ENCODE measurements at places on chromosomes 1 and 21.

DNA sequence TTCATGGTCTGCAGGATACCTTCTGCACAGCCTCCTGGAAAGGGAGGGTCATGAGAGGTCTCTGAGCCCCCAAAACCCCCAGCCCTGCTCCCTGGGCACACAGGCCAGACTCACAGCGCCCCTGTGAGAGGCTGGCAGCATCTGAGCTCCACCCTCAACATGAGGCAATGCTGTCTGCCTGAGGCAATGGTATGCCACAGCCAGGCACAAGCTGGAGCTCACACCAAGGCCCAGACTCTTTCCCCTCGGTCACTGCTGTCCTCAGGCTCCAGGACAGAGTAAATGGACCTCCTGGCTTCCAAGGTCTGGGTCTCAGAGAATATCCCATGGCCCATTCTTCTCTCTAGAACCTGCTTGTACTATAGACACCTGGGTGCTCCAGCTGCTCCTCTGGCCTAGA is 17.2 kb downstream of the MEF2D start:
- no peak for DNase-seq

DNA sequence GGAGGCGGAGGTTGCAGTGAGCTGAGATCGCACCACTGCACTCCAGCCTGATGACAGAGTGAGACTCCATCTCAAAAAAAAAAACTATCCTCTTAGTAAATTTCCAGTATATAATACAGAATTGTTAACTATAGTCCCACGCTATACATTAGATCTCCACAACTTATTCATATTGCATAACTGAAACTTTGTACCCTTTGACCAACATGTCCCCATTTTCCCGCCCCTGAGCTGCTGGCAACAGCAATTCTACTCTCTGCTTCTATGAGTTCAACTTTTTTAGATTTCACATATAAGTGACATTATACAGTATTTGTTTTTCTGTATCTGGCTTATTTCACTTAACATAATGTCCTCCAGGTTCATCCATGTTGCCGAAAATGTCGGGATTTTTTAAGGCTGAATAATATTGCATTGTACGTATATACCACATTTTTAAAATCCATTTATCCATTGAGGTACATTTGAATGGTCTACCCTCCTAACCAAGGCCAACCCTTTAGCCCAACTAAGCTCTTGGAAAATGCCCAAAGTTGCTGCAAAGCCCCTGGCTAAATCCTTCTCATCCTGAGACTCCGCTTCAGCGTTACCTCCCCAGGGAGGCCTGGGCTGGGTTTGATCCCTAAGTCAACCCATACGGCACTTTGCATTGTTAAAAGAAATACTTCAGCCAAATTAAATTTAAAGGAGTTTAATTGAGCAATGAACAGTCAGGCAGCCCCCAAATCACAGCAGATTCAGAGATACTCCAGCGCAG is 34.2 kb downstream of the NEK2 start:
- no peak for DNase-seq

GRCh38 chr1:43673261-43673660 is 23.3 kb downstream of the KDM4A start:
- no peak for DNase-seq

GRCh38 chr1:36955016-36955415 is 79.3 kb downstream of the GRIK3 start:
- no peak for DNase-seq

All from activated CD8-positive, alpha-beta memory T cell treated with anti-CD3 and anti-CD28 coated beads for 4 hours (primary cell).